ENCODE measurements at places on chromosomes 16 and 17. TPM values are rescaled to one million over a fixed set of nuclear protein-coding genes. Genes with fewer than 3 reads are reported as not detected.
A peak's percentile ranks its signal among the peaks of the same experiment; 100 is the strongest.

Gene SCNN1B
- 0.57 TPM for total RNA-seq

DNA sequence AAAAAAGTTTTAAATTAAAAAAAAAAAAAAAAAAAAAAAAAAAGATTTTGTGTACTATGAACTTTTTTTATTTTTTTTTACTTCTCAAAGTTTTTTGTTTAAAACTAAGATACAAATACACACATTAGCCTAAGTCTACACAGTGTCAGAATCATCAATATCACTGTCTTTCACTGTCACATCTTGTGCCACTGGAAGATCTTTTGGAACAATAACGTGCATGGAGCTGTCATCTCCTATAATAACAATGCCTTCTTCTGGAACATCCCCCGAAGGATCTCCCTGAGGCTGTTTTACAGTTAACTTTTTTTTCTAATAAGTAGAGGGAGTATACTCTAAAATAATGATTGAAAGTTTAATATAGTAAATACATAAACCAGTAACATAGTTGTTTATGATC, 295.7 kb downstream of the KCNJ2 start:
- DNase-seq: no peak
- no peak overlapping the region for H3K4me3 ChIP-seq
- no peak overlapping the region for H3K27ac ChIP-seq
- no peaks in the 10 kb centered on the region for H3K36me3 ChIP-seq
- no peaks in the 10 kb centered on the region for H3K4me1 ChIP-seq
- no peaks in the 10 kb centered on the region for H3K27me3 ChIP-seq

- H3K27ac ChIP-seq: no peak overlapping the region
- H3K4me3 ChIP-seq: no peak overlapping the region
- no peak for DNase-seq
- H3K27me3 ChIP-seq: no peaks in the 10 kb centered on the region
- no peaks in the 10 kb centered on the region for H3K36me3 ChIP-seq
These were observed 296.5 kb downstream of the SLC39A11 start for GRCh38 chr17:72795941-72796340.

Gene CCL17
- total RNA-seq: not detected

Gene OTOP3
- total RNA-seq: not detected

DNA sequence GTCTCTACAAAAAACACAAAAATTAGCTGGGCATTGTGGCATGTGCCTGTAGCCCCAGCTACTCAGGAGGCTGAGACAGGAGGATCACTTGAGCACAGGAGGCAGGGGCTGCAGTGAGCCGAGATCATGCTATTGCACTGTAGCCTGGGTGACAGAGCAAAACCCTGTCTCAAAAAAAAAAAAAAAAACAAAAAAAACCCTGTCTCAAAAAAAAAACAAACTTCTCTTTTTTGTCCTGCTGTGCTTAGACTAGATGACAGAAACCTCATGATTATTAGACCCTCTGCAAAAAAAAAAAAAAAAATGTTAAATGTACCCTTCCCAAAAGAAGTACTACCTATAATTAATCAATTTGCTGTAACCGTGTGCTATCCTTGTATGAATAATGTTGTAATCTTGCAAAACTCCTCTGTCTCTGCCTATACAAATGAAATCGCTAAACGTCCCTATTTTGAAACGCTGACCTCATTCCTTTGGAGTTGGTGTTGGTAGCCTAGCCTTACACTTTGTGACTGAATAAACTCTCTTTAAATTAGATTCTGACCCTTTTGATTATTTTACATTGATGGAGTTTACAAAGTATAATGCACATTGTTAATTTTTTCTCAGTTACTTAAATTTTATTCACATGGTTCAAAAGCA, 13.6 kb upstream of the DHRS7B start:
- H3K36me3 ChIP-seq: no peaks in the 10 kb centered on the region
- H3K27me3 ChIP-seq: no peaks in the 10 kb centered on the region
- no peak overlapping the region for H3K27ac ChIP-seq
- no peaks in the 10 kb centered on the region for H3K4me1 ChIP-seq
- H3K4me3 ChIP-seq: no peak overlapping the region

Gene EME2
- total RNA-seq: 32.4 TPM

Gene CD300H
- total RNA-seq: not detected

- no peaks in the 10 kb centered on the region for H3K4me1 ChIP-seq
- no peak overlapping the region for H3K27ac ChIP-seq
- no peak overlapping the region for H3K4me3 ChIP-seq
- DNase-seq: no peak
These were observed 441.9 kb downstream of the CDH13 start for GRCh38 chr16:83068686-83069085.

- peaks cover 22% of the 10 kb centered on the region for H3K36me3 ChIP-seq
- no peak for DNase-seq
- no peak overlapping the region for H3K27ac ChIP-seq
- peaks cover 11% of the 10 kb centered on the region for H3K4me1 ChIP-seq
- no peaks in the 10 kb centered on the region for H3K27me3 ChIP-seq
- no peak overlapping the region for H3K4me3 ChIP-seq
These were observed 143.3 kb downstream of the AATF start for GRCh38 chr17:37092071-37092470.

Gene RGS11
- total RNA-seq: not detected

Gene CDH1
- total RNA-seq: 117 TPM

Gene CA7
- total RNA-seq: not detected

- no peaks in the 10 kb centered on the region for H3K36me3 ChIP-seq
- no peak overlapping the region for H3K4me3 ChIP-seq
- peak; percentile 95 for DNase-seq
- peak overlapping the region; percentile 99 for H3K27ac ChIP-seq
- no peaks in the 10 kb centered on the region for H3K27me3 ChIP-seq
- peaks cover 42% of the 10 kb centered on the region for H3K4me1 ChIP-seq
These were observed 29.3 kb downstream of the HIC1 start for GRCh38 chr17:2084036-2084765.

- H3K4me3 ChIP-seq: no peak overlapping the region
- no peak for DNase-seq
- H3K27ac ChIP-seq: no peak overlapping the region
These were observed 21.1 kb downstream of the LITAF start for GRCh38 chr16:11565665-11566064.

GRCh38 chr17:44940768-44941167, 6.8 kb downstream of the KIF18B start:
- peaks cover 12% of the 10 kb centered on the region for H3K36me3 ChIP-seq
- H3K27ac ChIP-seq: peak overlapping the region; percentile 62
- H3K4me1 ChIP-seq: peaks cover 43% of the 10 kb centered on the region
- no peaks in the 10 kb centered on the region for H3K27me3 ChIP-seq
- H3K4me3 ChIP-seq: no peak overlapping the region

DNA sequence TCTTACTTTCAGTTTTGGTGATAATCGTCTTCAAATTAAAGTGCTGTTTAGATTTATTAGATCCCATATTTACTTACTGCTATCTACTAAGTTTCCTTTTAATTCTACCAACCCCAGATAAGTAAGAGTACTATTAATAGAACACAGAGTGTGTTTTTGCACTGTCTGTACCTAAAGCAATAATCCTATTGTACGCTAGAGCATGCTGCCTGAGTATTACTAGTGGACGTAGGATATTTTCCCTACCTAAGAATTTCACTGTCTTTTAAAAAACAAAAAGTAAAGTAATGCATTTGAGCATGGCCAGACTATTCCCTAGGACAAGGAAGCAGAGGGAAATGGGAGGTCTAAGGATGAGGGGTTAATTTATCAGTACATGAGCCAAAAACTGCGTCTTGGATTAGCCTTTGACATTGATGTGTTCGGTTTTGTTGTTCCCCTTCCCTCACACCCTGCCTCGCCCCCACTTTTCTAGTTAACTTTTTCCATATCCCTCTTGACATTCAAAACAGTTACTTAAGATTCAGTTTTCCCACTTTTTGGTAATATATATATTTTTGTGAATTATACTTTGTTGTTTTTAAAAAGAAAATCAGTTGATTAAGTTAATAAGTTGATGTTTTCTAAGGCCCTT, 56.8 kb downstream of the HLF start:
- no peak overlapping the region for H3K27ac ChIP-seq
- H3K4me3 ChIP-seq: no peak overlapping the region
- peaks cover 6% of the 10 kb centered on the region for H3K27me3 ChIP-seq

DNA sequence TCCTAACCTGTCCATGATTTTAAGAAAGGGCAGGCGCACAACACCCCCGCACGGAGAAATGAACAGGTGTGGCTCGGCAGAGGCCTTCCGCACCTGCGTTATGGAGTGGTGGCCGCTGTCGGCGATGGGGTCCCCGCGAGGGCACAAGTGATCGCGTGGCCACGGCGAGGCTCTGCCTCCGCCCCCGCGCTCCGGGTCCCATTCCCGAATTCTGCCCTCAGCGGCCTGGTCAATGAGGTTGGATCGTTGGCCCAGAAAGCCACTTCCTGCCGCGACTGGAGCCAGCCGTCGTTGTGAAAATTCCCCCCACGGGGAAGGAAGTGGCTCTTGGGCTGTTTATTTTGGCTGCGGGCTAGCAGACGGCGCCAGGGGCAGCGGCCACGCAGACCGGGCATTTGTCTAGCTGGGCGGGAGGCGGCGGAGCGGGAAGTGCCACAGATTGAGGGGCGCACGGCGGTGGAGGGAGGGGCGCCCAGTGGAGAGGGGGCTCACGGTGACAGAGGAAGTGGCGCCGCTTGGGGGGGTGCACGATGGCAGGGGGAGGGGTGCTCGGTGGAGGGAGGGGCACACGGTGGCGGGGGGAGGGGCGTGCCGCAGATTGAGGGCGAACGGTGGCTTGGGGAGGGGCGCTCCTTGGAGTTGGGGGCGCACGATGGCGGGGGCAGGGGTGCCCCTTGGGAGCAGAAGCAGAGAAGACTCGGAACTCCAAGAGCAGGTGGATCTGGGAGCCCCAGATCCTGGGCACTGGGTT, 25.0 kb downstream of the MRC2 start:
- peak overlapping the region; percentile 62 for H3K4me3 ChIP-seq
- no peaks in the 10 kb centered on the region for H3K27me3 ChIP-seq
- DNase-seq: peak; percentile 48
- H3K36me3 ChIP-seq: no peaks in the 10 kb centered on the region
- peaks cover 9% of the 10 kb centered on the region for H3K4me1 ChIP-seq
- no peak overlapping the region for H3K27ac ChIP-seq

Gene ZNF785
- 30.9 TPM for total RNA-seq

GRCh38 chr16:84532291-84532724, 27.8 kb upstream of the MEAK7 start:
- no peak overlapping the region for H3K4me3 ChIP-seq
- H3K36me3 ChIP-seq: no peaks in the 10 kb centered on the region
- no peak overlapping the region for H3K27ac ChIP-seq
- no peak for DNase-seq
- H3K4me1 ChIP-seq: no peaks in the 10 kb centered on the region
- H3K27me3 ChIP-seq: peaks cover 16% of the 10 kb centered on the region

Gene CNTROB
- 65.1 TPM for total RNA-seq

- no peak for DNase-seq
- H3K4me1 ChIP-seq: no peaks in the 10 kb centered on the region
- no peaks in the 10 kb centered on the region for H3K36me3 ChIP-seq
- no peak overlapping the region for H3K27ac ChIP-seq
These were observed 683 bp downstream of the LCAT start for GRCh38 chr16:67943256-67943618.

GRCh38 chr16:7304279-7304678, 28.4 kb upstream of the RBFOX1 start:
- H3K4me1 ChIP-seq: no peaks in the 10 kb centered on the region
- H3K36me3 ChIP-seq: no peaks in the 10 kb centered on the region
- H3K27me3 ChIP-seq: peaks cover 33% of the 10 kb centered on the region
- H3K27ac ChIP-seq: no peak overlapping the region
- no peak for DNase-seq

DNA sequence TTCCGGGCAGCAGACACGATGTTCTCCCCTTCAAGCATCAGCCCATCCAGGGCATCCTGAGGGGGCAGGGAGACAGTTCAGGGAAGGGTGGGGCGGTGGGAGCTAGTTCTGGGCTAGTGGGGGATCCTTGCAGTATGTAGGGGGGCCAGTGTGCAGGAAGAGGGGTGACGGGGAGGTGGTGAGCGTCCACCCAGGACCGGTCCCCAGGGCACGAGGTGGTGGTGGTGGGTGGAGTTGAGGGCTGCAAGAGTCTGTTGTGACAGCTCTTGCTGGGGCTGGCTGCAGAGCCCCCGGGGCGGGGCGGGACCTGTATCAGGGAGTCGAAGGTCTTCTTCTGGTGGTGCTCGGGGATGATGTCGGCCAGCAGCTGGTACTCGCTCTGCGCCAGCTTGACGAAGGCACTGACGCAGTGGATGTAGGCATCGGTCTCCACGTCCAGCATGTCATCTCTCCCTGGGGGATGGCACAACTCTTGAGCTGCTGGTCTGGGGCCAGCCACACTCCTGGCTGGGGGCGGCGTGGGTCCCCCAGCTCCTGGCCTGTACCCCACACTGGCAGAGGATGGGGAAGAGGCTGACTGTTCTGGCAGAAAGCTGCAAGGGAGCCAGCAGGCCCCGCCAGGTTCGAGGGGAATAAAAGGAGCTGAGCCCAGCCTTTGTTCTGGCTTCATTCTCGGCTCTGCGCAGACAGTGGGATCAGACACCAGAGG, 10.0 kb downstream of the ZACN start:
- H3K27ac ChIP-seq: no peak overlapping the region
- no peaks in the 10 kb centered on the region for H3K27me3 ChIP-seq
- H3K4me3 ChIP-seq: no peak overlapping the region
- no peaks in the 10 kb centered on the region for H3K36me3 ChIP-seq

DNA sequence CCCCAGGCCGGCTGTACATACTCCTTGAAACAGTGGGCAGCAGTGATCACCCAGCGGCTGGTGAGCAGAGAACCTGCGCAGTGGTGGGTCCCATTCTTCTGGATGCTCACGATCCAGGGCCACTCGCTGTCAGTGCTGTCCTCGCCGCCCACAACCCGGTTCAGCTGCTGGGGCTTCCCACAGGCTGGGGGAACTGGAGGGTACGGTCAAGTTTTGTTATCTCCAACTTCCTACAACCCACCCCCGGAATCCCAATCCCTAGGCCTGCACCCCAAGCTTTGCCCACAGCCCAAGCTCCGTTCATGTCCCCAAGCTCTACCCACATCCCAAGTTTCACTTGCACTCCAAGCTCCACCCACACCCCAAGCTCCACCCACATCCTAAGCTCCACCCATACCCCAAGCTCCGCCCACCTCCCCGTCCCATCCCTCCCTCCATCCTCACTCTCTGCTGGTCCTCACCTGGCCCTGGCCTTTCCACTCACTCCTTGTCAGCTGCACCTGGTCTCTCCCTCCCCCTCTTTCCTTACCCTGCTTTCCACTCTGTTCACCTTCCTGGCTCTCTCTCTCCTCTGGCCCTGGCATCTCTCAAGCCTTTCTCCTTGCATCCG, 1.8 kb downstream of the PRSS22 start:
- peak; percentile 65 for DNase-seq
- H3K27ac ChIP-seq: peak overlapping the region; percentile 95
- peaks cover 30% of the 10 kb centered on the region for H3K36me3 ChIP-seq

- H3K27me3 ChIP-seq: peaks cover 3% of the 10 kb centered on the region
- no peaks in the 10 kb centered on the region for H3K36me3 ChIP-seq
- H3K4me1 ChIP-seq: peaks cover 53% of the 10 kb centered on the region
- no peak overlapping the region for H3K4me3 ChIP-seq
These were observed 40.4 kb upstream of the NDRG4 start for GRCh38 chr16:58459344-58460218.

GRCh38 chr16:83878838-83879237, 20.1 kb upstream of the MLYCD start:
- H3K27me3 ChIP-seq: peaks cover 94% of the 10 kb centered on the region
- peak; percentile 41 for DNase-seq
- no peaks in the 10 kb centered on the region for H3K36me3 ChIP-seq
- no peak overlapping the region for H3K4me3 ChIP-seq

Gene KRT31
- total RNA-seq: not detected

Gene MFAP4
- not detected for total RNA-seq

- H3K27ac ChIP-seq: no peak overlapping the region
- no peak for DNase-seq
- no peak overlapping the region for H3K4me3 ChIP-seq
- H3K4me1 ChIP-seq: no peaks in the 10 kb centered on the region
These were observed 67.4 kb downstream of the SNX29 start for GRCh38 chr16:12043953-12044352.

Data from PC-9 (cell line).